ENCODE measurements at places on chromosomes 4 and X.

DNA sequence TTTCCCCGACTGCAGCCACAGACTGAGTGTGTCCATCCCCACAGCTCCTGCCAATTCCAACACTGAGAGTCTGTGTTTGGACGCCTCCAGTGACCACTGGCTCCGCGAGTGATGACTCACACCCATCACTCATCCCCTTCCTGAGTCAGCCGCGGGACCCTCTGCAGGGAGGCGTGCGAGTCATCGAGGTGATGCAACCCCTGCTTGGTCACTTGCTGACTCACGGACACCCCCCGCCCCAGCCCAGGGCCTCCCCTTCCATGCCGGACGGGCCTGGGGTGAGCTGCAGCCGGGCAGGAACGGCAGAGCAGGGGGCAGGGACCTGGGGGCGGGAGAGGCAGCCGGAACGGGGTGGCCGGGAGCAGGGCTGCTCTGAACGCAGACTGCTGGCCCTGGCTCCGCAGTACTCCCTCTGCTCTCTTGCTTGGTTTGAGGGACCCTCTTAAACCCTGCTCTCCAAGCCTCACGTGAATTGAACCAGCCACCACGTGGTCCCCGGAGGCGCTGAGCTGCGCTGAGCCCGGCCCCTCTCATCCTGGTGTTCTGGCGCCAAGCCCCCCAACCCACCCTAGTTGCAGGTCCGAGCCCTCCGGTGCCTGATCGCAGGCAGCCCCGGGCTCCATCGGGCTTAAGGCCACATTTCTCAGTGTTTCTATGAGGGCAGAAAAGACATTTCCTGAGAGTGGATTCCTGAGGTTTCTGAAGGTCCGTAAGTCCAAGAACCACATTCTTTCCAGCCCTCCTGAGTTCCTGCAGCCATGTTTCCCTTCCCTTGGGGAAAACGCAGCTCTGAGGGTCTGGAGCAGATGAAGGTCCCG lies 32.4 kb downstream of the FGFRL1 start:
- no peak for DNase-seq

- no peak for DNase-seq
Measured at GRCh38 chr4:24763631-24764297, 31.6 kb upstream of the SOD3 start.

- no peak for DNase-seq
Measured at GRCh38 chr4:142637614-142638013, 208.5 kb downstream of the INPP4B start.

GRCh38 chrX:39599339-39599738 lies 498.4 kb downstream of the BCOR start:
- DNase-seq = no peak

- no peak for DNase-seq
Measured at GRCh38 chrX:20527558-20528011, 260.9 kb upstream of the RPS6KA3 start.

GRCh38 chr4:122313006-122313646 lies 65.7 kb upstream of the ADAD1 start:
- DNase-seq = no peak

DNA sequence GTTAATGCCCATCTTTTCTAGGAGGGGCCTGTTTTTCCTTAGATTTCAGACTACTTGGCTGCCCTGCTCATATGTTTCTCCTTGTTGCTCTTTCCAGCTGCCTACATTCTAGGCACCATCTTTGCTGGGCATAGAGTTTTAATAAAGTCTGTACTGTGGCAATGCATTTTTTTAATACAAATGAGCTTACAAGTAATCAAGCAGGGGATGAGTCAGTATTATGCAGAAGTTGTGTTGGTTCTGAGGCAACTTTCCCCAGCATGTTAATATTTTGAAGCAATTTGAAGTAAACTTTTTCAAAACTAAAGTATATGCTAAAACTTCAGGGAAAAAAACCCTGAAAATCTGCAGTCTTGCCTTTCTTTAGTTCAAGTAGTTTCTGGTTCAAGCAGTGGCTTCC lies 372.0 kb upstream of the GATB start:
- no peak for DNase-seq

DNA sequence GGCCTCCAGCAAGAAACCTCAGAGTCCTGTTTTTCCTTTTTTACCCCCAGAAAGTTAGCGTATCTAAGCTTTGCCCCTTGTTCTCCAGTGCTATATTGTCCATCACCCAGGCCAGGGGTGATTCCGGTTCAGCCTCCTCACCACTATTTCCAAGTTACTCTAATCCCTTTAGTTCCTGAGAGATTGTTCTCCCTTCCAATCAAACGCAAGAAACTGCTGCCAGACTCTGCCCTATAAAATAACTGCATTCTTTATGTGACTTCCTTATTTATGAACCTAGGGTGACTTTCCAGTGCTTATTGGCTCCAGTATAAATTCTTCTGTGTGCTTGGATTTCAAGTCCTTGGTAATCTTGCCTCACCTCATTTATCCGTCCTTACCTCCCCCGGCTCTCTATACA lies 65.7 kb downstream of the CLCN5 start:
- DNase-seq = no peak

GRCh38 chr4:139887962-139888735 lies 222.5 kb downstream of the MGST2 start:
- no peak for DNase-seq

GRCh38 chr4:144283526-144283925 lies 143.0 kb upstream of the GYPA start:
- DNase-seq = no peak

DNA sequence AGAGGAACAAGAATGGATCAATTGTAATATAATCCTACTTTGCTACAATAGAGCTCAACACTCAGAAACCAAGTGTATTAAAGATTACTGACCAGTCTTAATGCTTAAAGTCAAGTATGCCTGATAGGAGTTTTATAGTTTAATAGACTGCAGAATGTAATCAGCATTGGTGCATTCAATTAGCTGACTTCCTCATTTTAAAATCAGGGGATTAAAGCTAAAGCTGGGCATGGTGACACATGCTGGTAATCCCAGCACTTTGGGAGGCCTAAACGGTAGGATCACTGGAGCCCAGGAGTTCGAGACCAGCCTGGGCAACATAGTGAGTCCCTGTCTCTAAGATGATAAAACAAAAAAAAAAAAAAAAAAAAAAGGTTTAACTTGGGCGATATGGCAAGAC lies 10.8 kb downstream of the HNRNPDL start:
- DNase-seq = no peak

DNA sequence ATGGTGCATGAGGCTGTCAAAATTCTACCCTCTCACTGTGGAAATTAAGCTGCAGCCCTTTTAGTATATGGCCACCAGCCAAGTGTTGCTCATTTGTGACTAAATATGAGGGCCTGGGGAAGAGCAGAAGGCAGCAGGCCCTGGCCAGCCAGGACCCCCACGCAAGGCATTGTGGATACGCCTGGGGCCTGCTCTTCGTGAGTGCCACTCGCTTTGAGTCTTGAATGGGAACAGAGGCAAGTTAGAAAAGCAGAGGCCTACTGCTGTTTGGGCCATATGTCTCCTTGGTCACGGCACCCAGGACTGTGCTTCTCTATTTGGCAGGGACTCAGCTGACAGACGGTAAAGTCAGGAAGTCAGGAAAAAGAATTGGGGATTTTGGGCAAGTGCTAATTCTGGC lies 10.9 kb downstream of the RTL5 start:
- DNase-seq = no peak

DNA sequence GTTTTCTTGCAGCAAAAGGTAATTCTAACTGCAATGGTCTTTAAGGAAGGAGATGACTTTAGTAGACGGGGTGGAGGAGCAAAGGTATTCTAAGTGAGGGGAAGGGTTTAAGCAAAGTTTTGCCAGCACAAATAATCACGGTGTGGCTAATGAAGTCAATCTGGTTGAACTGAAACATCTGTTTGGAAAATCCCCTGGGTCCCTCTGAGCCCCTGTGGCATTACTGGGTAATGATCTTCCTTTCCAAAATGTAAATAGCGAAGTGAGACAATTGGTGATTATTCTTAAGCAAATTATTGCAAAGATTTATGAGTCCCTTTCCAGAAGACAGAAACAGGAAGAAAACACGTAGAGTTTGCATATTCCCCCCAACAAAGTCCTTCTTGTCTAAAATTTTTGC lies 47.2 kb downstream of the FGFBP1 start:
- DNase-seq = peak; percentile 23

DNA sequence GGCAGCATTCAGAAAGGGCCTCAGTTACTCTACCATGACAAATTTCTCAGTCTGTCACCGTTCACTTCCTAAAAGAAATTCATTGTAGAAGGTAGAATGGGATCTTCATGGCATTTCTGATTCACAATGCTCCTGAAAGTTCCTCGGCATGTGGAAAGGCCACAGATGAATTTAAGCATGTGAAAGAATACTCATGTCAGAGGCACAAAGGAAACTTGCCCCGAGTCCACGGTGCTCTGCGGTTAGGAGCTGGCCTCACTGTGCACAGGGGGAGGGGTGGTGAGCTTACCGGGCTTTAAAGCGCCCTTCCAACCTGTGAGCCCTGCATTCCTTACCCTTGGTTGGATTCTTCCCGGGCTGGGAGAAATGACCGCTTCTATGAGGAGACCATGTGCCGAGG lies 9.3 kb downstream of the TKTL1 start:
- DNase-seq = no peak

- no peak for DNase-seq
Measured at GRCh38 chrX:124393238-124393637, 46.9 kb downstream of the SH2D1A start.

DNA sequence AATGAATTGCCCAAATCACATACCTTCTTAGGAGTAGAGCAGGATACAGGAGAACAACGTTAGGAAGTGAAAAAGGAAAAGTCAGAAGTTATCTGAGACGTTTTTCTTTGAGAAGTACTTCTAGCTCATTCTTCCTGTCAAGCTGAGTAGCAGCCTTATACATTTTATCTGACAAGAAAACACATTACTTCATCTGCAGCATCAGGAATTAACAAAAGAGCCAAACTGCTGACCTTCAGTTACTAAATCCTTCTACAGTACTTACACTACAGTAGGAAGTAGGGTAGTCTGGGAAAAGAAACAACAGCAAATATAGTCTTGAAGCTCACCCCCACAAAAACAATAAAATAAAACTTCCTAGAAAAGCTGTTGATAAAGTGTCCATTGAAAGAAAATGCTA lies 57.0 kb downstream of the ATP11C start:
- DNase-seq = no peak

GRCh38 chrX:155314260-155314659 lies 20.2 kb downstream of the CLIC2 start:
- DNase-seq = no peak

Data from stimulated activated naive B cell treated with anti-CD40 and anti-IgM and Interleukin-4, amounts not matched to agents 10 μg/mL and 1 μg/mL and 100 μg/mL, for 72 hours (primary cell).